ENCODE measurements at places on chromosomes 12 and 14.

DNA sequence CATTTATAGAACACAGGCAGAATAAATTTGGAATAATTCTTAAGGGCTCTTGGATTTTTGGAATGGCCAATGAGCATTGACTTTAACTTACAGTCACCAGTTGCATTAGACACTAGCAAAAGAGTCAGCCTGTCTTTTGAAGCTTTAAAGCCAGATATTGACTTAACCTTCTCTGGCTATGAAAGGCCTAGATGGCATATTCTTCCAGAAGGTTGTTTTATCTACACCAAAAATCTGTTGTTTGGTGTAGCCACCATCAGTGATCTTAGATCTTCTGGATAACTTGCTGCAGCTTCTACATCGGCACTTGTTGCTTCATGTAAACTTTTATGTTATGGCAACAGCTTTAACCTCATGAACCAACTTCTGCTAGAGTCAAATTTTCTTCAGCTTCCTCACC lies 10.4 kb downstream of the PCNX1 start:
- DNase-seq, result no peak

- DNase-seq, result no peak
These were observed 134.2 kb downstream of the SYNE2 start for GRCh38 chr14:63986789-63987533.

DNA sequence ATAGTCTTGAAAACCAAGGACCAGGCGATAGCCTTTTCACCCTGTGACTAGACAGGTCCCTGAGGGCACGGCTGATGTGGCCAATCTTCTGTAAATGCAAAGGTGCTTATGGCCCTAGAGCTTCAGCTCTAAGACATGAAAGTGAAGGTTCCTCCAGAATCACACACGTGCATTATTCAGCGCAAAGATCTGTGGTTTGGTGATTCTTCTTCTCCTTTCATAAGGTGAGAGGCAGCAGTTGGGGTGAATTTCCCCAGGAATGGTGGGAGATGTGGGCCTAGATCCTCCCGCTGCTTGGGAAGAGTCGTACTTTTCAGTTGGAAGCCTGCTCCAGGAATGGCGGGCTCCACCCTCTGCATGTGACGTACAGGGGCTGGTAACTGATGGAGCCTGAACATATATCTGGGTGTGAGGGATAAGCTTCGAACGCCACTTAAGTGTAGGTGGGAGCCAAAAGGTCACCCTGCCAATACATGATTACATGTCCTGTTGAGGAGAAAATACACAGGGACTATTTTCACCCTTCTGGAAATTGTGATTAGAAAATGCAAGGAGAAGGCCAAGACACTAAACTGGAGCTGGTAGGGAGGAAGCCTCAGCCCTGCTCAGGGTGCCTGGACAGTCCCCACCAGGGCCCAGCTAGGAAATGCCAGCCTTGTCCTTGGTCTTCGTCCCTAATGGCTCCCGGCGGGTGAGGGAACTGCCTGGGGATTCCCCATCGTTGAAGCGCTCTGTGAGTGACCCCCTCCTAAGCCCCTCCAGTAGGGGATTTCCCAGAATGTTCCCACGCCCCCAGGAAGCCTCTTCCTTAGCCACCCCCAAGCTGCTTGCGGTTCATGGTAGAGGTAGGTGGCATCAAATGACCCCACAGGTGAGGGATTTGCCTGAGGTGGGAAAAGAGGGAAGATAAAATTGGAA lies 17.6 kb downstream of the BATF start:
- no peak for DNase-seq

GRCh38 chr12:84891106-84891838 lies 21.3 kb downstream of the SLC6A15 start:
- no peak for DNase-seq

DNA sequence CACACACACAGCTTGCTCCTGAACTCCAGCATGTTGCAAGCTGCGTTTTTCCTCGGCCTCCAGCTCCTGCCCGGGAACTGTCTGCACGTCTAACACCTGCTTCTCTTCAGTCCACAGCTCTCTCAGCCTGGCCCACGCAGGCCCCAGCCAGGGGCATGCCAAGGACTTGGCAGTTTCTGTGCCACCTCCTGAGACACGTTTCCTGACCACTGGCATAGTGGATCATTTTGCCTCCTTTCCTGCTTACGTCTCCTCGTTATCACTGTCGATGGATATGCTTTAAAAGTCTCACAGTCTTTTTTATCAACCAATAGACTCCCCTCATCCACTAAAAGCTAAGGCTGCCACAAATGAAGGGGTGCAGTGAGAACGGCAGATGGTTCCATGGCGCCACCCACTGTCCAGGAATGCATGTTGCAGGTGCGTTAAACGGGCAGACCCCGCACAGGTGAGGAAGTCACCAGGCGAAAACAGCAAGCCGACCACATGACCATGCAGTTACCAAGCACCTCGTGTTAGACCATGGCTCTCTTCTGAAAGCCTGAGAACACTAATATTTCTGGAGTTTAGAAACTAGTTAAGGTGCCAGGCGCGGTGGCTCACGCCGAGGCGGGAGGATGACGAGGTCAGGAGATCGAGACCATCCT lies 14.7 kb upstream of the TEAD4 start:
- DNase-seq, result peak; percentile 48
